ENCODE measurements at places on chromosomes 7 and 10.
A peak's percentile ranks its signal among the peaks of the same experiment; 100 is the strongest.

DNA sequence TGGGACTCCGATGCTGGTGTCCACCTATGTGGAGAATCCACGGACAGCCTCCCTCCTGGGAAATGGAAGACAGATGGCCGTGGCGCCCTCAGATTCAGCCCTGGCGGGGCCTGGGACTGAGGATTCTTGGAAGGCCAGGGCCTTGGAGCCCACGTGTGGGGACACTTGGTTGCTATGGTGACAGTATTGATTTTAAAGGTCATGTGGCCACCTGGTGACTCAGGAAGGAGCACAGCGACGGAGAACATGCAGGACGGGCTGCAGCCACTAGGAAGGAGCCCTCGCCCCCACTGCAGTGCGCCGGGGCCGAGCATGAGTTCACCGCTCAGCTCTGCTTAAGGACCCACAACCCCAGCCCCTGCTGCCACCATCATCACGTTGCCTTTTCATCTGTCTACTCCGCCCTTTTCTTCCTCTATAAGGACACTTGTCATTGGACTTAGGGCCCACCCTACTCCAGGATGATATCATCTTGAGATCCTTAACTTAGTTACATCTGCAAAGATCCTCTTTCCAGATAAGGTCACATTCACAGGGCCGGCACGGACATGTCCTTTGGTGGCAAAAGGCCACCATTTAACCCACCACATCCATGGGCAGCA lies 3.7 kb upstream of the STK32C start:
- no peaks in the 10 kb centered on the region for H3K27me3 ChIP-seq
- H3K27ac ChIP-seq = no peak overlapping the region
- H3K4me1 ChIP-seq = peaks cover 13% of the 10 kb centered on the region
- no peak overlapping the region for H3K4me3 ChIP-seq

GRCh38 chr7:66725843-66726242 lies 14.7 kb upstream of the RABGEF1 start:
- H3K27me3 ChIP-seq = no peaks in the 10 kb centered on the region
- H3K4me3 ChIP-seq = no peak overlapping the region
- H3K36me3 ChIP-seq = no peaks in the 10 kb centered on the region
- H3K4me1 ChIP-seq = no peaks in the 10 kb centered on the region

GRCh38 chr7:110522761-110523200 lies 568.1 kb upstream of the LRRN3 start:
- H3K36me3 ChIP-seq = no peaks in the 10 kb centered on the region
- no peak overlapping the region for H3K4me3 ChIP-seq
- no peaks in the 10 kb centered on the region for H3K27me3 ChIP-seq
- no peak for DNase-seq
- no peak overlapping the region for H3K27ac ChIP-seq

DNA sequence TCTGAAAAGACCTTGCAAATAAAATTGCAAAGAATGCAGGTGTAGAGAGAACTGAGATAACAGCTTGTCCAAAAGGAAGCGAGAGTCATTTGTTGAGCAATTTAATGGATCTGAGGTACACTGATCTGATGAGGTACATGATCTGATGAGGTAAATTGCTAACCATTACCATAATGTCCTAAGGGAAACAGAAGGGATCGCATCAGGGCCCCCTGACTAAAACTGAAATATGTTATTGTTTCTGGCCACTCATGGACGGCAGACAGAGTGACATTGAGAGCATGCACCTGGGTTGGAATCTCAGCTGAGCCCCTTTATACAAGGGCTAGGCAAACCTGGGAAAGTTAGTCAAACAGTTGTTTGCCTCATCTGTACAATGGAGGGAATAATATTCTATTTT lies 15.8 kb upstream of the PAPSS2 start:
- no peaks in the 10 kb centered on the region for H3K27me3 ChIP-seq
- no peak overlapping the region for H3K4me3 ChIP-seq
- H3K36me3 ChIP-seq = no peaks in the 10 kb centered on the region
- H3K4me1 ChIP-seq = no peaks in the 10 kb centered on the region
- DNase-seq = no peak

DNA sequence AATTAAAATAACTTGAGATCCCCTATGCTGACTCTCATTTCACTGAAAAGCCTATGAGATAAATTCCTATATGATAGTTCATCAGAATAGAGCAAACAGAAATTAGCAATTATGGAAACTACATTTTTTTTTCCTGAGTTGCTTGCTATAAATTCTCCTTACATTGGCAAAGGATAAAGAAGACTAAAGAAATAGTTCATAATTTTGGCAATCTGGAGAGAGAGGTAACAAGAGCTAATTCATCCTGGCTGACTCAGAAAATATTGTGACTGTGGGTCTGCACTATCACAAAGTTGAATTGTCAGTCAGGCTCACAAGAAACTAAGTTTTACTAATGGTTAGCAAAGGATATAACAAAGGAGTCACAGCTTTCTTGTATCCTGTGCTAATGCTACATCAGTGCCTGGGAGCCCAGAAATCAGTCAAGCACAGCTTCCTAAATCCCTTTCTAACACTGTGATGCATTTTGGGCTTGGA lies 483.0 kb downstream of the MAGI2 start:
- no peak for DNase-seq
- no peaks in the 10 kb centered on the region for H3K4me1 ChIP-seq
- H3K4me3 ChIP-seq = no peak overlapping the region
- H3K27me3 ChIP-seq = no peaks in the 10 kb centered on the region

- peaks cover 8% of the 10 kb centered on the region for H3K27me3 ChIP-seq
- H3K27ac ChIP-seq = no peak overlapping the region
- no peaks in the 10 kb centered on the region for H3K4me1 ChIP-seq
- no peak overlapping the region for H3K4me3 ChIP-seq
- DNase-seq = no peak
- no peaks in the 10 kb centered on the region for H3K36me3 ChIP-seq
Measured at GRCh38 chr7:126803060-126803665, 449.6 kb downstream of the GRM8 start.

- no peaks in the 10 kb centered on the region for H3K27me3 ChIP-seq
- H3K4me1 ChIP-seq = no peaks in the 10 kb centered on the region
- H3K4me3 ChIP-seq = no peak overlapping the region
- no peaks in the 10 kb centered on the region for H3K36me3 ChIP-seq
- no peak overlapping the region for H3K27ac ChIP-seq
Measured at GRCh38 chr10:80739963-80740715, 202.4 kb downstream of the SH2D4B start.

DNA sequence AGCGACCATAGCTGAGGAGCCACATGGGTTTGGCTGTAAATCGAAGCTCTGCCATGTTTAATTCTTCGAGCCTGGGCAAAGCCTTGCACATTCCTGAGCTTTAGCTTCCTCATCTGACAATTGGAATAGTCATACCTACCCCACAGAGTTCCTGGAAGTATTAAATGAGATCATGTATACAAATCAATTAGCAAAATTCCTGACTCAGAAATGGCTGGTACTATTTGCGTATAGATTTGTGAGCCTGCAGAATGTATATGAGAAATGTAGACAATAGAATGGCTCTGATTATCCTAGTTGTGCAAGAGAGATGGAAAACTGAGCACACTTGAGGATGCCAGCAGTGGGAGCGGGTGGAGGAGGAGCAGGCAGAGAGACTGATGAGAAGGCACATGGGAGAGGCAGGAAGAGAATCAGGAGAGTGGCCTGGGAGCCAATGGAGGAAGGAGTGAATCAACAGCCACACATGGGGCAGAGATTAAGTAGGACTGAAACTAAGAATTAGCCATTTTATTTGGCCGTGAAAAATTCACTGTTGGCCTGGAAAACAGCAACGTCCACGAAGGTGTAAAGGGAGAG lies 128.0 kb upstream of the C1GALT1 start:
- no peak for DNase-seq
- H3K27ac ChIP-seq = no peak overlapping the region
- H3K4me1 ChIP-seq = no peaks in the 10 kb centered on the region
- H3K27me3 ChIP-seq = no peaks in the 10 kb centered on the region
- no peak overlapping the region for H3K4me3 ChIP-seq

DNA sequence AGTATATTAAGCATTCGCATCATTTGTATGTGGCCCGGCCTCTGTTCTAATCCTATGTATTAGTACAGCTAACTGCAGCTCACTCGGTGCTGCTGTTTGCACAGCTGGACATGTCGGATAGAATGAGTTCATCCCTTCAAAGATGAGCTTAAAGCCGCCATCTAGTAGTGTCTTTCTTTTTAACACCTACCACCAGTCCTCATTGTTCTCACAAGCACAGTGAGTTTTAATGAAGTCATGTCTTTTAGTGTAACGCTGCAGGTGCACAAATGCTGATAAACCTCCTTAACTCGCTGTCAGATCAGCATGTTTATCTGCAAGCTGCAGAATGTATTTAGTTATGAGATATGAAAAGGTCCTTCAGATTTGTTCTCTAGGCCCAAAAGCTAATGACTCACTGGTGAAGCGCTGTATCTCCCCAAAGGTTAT lies 247.5 kb downstream of the MTERF1 start:
- no peak overlapping the region for H3K27ac ChIP-seq
- no peak overlapping the region for H3K4me3 ChIP-seq
- no peaks in the 10 kb centered on the region for H3K27me3 ChIP-seq
- no peak for DNase-seq
- H3K4me1 ChIP-seq = peaks cover 5% of the 10 kb centered on the region

DNA sequence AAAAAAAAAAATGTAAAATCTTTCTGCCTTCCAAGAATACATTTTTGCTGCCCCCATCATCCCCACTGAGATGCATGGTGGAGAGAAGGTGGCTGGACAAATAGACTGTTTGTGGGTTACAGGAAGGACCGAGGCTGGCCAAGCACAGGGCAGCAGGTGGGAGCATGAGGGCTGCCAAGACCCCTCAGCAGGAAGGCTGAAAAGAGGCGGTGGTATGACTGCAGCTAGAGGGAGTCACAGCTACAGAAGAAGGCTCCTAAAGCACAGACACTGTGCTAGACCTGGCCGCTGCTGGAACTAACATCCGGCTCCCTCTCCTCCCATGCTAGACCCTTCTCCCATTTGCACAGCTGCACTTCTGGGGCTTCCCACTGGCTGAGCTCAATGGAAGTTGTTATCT lies 289.6 kb downstream of the TCERG1L start:
- H3K4me1 ChIP-seq = no peaks in the 10 kb centered on the region
- H3K4me3 ChIP-seq = no peak overlapping the region
- no peak for DNase-seq
- H3K27ac ChIP-seq = no peak overlapping the region

DNA sequence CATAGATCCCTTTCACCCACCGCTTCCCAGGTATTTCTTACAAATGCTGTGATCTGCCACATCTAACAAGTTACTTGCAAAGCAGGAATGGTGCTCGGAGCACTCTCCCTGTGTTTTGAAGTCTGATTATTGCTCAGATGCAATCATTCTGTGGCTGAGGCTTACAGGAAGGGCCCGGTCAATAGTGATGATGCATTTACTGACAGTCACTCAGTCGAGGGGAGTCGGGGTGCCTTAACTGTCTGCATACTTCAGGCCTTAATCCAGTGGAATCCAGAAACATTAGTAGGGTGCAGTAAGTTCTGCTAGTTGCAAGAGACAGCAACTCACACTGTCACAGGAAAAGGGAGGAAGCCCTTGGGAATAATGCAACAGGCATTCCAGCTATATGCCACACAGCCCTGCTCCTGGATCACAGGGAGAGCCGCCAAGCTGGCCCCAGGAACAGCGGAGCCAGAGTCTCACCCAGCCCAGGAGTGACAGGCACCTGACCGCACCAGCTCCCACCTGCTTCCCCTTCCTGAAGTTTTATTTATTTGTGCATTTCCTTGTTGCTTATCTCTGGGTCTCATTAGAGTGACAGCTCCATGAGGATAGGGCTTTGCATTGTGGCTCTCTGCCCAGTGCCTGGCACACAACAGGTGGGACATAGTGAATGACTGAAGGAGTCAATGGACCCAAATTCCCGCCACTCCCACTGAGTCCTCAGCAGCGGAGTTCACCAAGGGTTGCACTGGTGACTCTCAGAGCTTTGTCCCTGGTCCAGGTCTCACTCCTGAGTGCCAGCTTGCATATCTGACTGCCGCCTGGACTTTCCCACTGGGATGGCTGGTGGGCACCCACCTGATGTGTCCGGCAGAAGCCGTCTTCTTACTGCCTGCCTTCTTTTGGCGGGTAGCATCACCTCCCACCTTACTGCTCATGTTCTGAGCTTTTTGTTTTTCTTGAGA lies 212.5 kb upstream of the SH2B2 start:
- DNase-seq = no peak
- H3K27me3 ChIP-seq = no peaks in the 10 kb centered on the region
- no peak overlapping the region for H3K27ac ChIP-seq
- peaks cover 21% of the 10 kb centered on the region for H3K36me3 ChIP-seq
- H3K4me1 ChIP-seq = peaks cover under 1% of the 10 kb centered on the region

DNA sequence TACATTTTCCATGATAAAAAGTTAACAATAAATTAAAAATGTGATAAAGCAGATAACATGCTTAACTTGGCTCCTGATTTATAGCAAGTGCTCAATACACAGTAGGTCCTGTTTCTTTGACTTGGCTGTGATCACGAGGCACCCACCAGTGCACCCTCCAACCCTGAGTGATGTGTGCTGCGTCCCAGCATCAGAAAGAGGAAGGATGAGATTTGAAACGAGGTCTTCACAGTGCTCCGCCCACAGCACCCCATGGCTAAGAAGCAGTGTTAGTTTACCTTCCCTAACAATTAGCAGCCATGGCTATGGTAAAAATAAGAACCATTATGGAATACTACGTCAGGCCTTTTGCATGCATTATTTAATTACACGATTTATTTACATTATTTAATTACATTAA lies 292.0 kb upstream of the ZMIZ1 start:
- peaks cover 15% of the 10 kb centered on the region for H3K4me1 ChIP-seq
- H3K4me3 ChIP-seq = no peak overlapping the region
- DNase-seq = peak; percentile 7
- H3K36me3 ChIP-seq = no peaks in the 10 kb centered on the region

GRCh38 chr10:67697724-67698131 lies 1.7 kb upstream of the CTNNA3 start:
- DNase-seq = no peak
- H3K4me1 ChIP-seq = peaks cover 20% of the 10 kb centered on the region
- H3K27me3 ChIP-seq = no peaks in the 10 kb centered on the region
- no peak overlapping the region for H3K4me3 ChIP-seq
- no peak overlapping the region for H3K27ac ChIP-seq

GRCh38 chr7:2663960-2664359 lies 24.0 kb upstream of the AMZ1 start:
- H3K4me1 ChIP-seq = peaks cover 18% of the 10 kb centered on the region
- no peak for DNase-seq
- no peak overlapping the region for H3K4me3 ChIP-seq
- H3K36me3 ChIP-seq = no peaks in the 10 kb centered on the region

DNA sequence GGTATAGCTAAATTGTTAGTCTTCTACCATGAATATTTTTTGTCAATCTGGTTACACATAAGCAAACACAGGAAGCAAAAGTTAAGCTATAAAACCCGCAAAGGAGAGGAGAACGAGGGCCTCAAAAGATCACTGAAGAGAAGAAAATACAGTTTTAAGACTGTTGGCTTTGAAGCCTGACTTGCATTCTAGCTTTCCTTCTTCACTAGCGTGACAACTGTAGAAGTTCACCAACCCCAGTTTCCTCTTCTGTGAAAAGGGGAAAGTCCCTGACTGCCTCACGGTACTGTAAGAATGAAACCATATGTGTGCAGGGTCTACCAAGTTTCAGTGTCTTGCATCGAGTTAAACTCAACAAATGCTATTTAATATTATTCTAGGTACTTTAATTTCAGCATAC lies 7.5 kb upstream of the LRRN3 start:
- no peak for DNase-seq
- no peaks in the 10 kb centered on the region for H3K36me3 ChIP-seq
- H3K4me1 ChIP-seq = no peaks in the 10 kb centered on the region
